ENCODE measurements at places on chromosomes 4 and X.

- no peak for DNase-seq
These were observed 14.5 kb downstream of the MAGEA9B start for GRCh38 chrX:149572743-149573142.

DNA sequence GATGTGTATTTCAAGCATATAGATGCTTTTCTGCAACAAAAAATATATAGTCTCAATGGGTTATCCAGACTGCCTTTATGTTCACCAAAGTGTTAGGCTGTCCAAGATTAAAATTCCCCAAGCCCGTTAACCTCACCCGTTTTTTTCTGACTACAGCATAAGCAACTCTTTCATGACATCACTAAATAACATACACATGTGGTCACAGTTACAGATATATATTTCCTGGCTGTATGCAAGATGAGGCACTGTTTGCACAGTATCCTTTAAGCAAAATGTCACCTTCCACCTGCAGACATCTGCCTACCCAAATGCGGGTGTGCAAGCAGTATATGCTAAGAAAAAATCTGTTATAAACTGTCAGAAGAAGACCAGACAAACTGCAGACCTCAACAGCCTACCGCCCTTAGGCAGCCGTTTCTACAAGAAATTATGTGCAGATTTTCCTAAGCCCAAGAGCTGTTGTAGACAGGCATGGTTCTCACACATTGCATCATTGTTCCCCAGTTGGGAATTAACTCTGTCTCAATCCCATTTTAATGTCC is 183.1 kb upstream of the MXRA5 start:
- no peak for DNase-seq

GRCh38 chr4:120291541-120291940 is 224.9 kb upstream of the MAD2L1 start:
- DNase-seq: no peak

GRCh38 chr4:74161666-74162450 is 3.9 kb downstream of the MTHFD2L start:
- DNase-seq: no peak

Data from stimulated activated CD8-positive, alpha-beta memory T cell treated with anti-CD3 and anti-CD28 coated beads, Interleukin-15, amount 100 ng/mL, for 1 hour (primary cell).